ENCODE measurements at places on chromosomes 2 and 18. TPM values are rescaled to one million over a fixed set of nuclear protein-coding genes. Genes with fewer than 3 reads are reported as not detected.

GRCh38 chr18:61551586-61551985, 218.4 kb downstream of the CDH20 start:
- DNase-seq = no peak

HOXD10 gene
- total RNA-seq = 46.0 TPM

DNA sequence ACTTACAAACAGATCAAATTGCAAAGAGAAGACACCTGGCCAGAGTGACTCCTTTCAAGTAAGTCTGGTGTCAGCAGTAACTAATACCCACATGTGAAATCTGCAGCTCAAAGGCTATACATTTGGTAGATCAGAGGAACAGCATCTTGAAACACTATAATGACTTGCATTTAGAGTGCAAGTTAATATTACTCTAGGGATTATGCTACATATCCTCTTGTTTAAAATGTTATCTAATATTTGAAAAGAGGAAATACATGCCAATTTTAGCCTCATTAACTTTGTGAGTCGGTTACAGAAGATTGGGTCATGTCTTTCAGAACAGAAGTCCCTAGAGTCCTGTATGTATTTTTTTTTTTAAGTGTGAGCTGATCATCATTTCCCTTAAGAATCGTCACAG, 15.2 kb downstream of the LANCL1 start:
- no peak for DNase-seq

M1AP gene
- 0.16 TPM for total RNA-seq

DNA sequence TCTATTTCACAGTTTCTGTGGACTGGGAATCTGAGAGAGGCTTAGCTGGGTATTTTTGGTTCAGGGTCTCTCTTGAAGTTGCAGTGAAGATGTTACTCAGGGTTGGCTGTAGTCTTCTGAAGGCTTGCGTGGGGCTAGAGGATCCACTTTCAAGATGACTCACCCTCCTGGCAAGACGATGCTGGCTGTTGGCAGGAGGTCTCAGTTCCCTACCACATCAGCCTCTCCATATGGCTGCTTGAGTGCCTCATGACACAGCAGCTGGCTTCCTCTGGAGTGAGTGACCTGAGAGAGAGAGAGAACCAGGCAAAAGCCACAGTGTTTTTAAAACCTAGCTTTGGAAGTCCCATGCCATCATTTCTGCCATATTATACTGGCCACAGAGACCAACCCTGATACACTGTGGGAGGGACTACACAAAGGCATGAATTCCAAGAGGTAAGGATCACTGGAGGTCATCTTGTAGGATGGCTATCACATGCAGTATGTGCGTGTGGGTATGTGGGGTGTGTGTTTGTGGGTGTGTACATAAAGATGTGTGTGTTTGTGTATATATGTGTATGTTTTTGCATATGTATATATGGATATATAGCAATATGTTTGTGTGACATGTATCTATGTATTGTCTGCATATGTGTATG, 25.1 kb downstream of the DNPEP start:
- DNase-seq = peak; percentile 82

DNA sequence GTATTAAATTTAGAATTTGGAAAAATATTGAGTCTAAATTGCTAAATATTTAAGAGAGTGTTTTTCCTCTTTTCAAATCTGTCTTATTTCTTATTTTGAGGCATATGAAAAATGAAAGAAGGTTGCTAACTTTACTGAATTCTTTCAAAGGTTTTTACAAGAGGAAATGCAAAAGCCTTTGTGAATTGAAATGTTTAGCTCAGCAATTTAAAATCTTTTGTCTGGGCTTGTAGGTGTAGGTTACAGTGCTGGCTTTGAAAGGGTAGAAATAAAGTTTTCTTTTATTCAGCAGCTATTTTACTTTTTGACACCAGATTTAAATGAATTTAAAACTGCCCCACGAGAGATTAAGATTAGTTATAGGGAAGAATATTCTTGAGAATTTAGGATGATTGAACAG, 192.0 kb downstream of the CDH7 start:
- no peak for DNase-seq
